Thoracic aorta (tissue), 2 donors: ENCODE measurements at places on chromosomes 1 and 21. TPM values are rescaled to one million over a fixed set of nuclear protein-coding genes. Genes with fewer than 3 reads are reported as not detected.

DNA sequence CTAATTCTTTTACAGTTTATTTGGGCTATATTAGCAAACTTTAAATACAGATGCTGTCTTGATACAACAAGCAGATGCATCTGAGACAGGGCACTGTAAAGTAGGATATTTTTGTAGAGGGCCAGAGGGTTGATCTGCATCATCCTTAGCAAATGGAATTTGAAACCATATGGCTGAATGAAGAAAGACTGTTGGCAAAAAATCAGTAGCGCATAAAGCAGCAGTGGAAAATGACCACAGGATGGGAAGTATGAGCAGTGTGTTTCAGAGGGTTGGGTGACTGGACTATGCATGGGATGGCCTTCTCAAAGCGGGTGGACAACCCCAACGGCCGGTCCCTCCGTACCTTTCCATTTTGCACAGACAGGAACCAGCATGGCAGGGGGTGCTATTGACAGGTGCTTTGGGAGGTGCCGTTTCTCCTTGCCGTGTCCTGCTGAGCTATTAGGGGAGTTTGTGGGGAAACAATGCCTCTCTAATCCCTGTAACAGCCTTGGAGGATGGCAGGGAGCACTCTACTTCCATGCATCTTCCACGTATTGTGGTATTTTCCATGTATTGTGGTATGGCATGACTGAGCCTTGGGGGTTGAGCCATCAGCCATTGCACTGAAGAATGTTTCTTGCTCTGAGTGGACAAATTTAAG lies 5.9 kb downstream of the LRRC8B start:
- no peaks in the 10 kb centered on the region for H3K36me3 ChIP-seq
- H3K27me3 ChIP-seq, result no peaks in the 10 kb centered on the region
- DNase-seq, result no peak

Gene CELSR2
- 4.0 TPM for total RNA-seq

GRCh38 chr1:87236585-87236984 lies 92.1 kb upstream of the LMO4 start:
- H3K4me3 ChIP-seq, result no peak overlapping the region
- H3K27me3 ChIP-seq, result no peaks in the 10 kb centered on the region
- no peaks in the 10 kb centered on the region for H3K4me1 ChIP-seq
- no peak overlapping the region for H3K27ac ChIP-seq
- no peak for DNase-seq

GRCh38 chr21:42404539-42404938 lies 837 bp downstream of the UBASH3A start:
- no peaks in the 10 kb centered on the region for H3K27me3 ChIP-seq
- no peaks in the 10 kb centered on the region for H3K4me1 ChIP-seq
- DNase-seq, result no peak
- H3K27ac ChIP-seq, result no peak overlapping the region

- no peak overlapping the region for H3K27ac ChIP-seq
- H3K27me3 ChIP-seq, result no peaks in the 10 kb centered on the region
- no peaks in the 10 kb centered on the region for H3K36me3 ChIP-seq
- DNase-seq, result no peak
Measured at GRCh38 chr1:31145648-31146047, 80.1 kb upstream of the PUM1 start.

Gene RWDD3
- 7.3 TPM for total RNA-seq

Gene RABGGTB
- total RNA-seq, result 47.9 TPM

GRCh38 chr1:205805082-205805711 lies 7.8 kb downstream of the SLC41A1 start:
- peaks cover 3% of the 10 kb centered on the region for H3K36me3 ChIP-seq
- no peak for DNase-seq
- H3K4me3 ChIP-seq, result peak overlapping the region; percentile 19

Gene PROK1
- total RNA-seq, result 0.27 TPM

DNA sequence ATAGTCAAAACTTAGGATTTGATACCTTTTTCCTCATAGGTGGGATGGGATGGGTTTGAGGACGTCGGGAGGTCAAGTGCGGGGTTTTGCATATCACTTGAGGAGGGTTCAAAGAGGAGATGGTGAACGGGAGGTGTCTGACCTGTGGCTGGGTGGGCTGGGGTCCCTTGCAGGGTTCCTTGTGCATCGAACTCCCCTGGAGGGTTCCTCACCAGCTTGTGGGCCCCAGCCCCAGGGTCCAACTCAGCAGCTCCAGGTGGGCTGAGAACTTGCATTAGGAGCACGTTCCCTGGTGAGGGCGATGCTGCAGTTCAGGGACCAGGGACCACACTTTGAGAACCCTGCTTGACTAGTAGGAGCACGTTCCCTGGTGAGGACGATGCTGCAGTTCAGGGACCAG lies 23.2 kb downstream of the TRPM2 start:
- no peaks in the 10 kb centered on the region for H3K27me3 ChIP-seq
- no peaks in the 10 kb centered on the region for H3K4me1 ChIP-seq
- no peaks in the 10 kb centered on the region for H3K36me3 ChIP-seq
- no peak overlapping the region for H3K4me3 ChIP-seq
